ENCODE measurements at places on chromosomes 11 and 22. TPM values are rescaled to one million over a fixed set of nuclear protein-coding genes. Genes with fewer than 3 reads are reported as not detected.

TUBA8 gene
- 0.13 TPM for polyA plus RNA-seq

CCDC116 gene
- polyA plus RNA-seq = 0.04 TPM

OR8G5 gene
- polyA plus RNA-seq = not detected

DDX17 gene
- polyA plus RNA-seq = 120 TPM

SLC22A6 gene
- polyA plus RNA-seq = not detected

SLC35E4 gene
- polyA plus RNA-seq = 3.3 TPM

SIK3 gene
- 7.3 TPM for polyA plus RNA-seq

TSKU gene
- 171 TPM for polyA plus RNA-seq

GVQW3 gene
- 3.8 TPM for polyA plus RNA-seq

RFPL2 gene
- 0.30 TPM for polyA plus RNA-seq

RNF169 gene
- 6.2 TPM for polyA plus RNA-seq

SYT7 gene
- 0.78 TPM for polyA plus RNA-seq

PAK1 gene
- polyA plus RNA-seq = 18.9 TPM

PIH1D2 gene
- 1.2 TPM for polyA plus RNA-seq

GGT1 gene
- polyA plus RNA-seq = 125 TPM
